ENCODE measurements at places on chromosomes 3 and 15.

DNA sequence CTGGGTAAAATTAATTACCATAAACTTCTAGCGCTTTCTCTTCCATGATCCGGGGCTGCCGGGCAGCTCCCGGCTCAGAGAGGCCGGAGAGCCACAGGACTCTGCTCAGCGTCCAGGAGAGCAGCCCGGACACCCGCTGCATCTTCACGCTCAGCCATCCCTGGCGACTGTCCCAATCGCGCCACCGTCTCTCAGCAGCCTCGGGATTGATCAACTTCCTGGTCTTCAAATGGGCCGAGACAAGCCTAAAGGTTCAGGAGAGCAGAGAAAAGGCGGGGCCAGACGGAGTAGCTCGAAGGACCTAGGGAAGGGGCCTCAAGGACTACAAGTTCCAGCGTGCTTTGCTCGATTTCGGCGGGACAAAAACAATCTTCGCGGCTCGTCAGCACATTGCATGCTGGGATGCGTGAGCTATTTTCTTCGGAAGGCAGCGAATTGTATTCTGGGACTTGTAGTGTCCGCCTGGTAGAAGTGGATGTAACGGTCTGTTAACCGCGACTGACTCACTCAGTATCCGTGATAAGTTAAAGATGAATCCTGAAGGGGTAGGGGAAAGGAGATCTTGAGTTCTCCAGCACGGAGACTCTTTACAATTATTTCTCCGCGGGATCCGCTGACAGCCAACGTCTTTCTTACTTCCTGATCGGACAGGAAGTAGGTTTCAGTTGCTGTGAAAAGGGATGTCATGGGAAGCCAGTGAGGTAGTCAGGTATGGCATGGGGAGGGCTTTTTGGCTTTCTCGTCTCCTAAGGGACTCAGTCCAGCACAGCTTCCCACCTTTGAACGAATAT, at the start of gene CIAO2A:
Gene CIAO2A (minus strand): TSS at position 212 of the 791 bp plus-strand sequence. CDS start 70 bp downstream, at position 142.
- peak; percentile 100 for DNase-seq

- no peak for DNase-seq
Measured at GRCh38 chr15:59396211-59396610, 23.5 kb upstream of the MYO1E start.

DNA sequence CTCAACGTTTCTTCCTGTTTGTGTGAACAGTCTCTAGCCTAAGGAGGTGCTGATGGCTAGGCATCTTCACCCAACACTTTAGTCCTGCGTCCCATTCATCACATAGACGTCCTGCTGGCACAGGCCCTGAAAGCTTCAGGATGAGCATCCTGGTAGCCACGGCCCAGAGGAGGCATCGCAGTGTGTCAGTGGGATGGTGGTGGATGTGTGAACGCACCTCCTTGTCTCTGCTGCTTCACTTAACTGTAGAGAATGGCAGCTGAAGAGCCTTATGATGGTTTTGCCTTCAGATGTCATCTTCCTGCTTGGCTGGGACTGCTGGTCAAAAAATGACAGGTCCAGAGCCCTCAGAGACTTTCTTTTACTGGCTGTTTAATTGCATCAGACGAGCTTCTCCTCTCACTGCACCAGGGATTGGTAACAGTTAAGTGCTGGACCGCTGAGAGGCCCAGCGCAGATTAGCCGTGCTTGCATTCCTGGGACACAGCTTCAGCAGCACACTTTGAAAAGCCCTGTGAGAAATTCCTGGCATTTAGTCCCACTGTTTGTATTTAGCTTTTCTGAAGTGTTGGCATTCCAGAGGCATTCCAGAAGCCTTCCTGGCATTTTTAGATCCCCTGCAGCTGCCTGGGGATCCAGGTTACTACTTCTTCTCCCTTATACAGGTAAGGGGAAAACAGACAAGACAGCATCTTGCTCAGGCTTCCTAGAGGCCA, 132.4 kb upstream of the PLXNA1 start:
- no peak for DNase-seq

GRCh38 chr15:90871716-90872485, 3.5 kb downstream of the FURIN start:
- DNase-seq, result no peak

GRCh38 chr3:186075931-186076567, 32.8 kb downstream of the ETV5 start:
- DNase-seq, result no peak

- no peak for DNase-seq
Measured at GRCh38 chr3:134017490-134017889, 12.2 kb downstream of the SLCO2A1 start.

All from NAMALWA (cell line).